ENCODE measurements at places on chromosomes 2 and 18. TPM values are rescaled to one million over a fixed set of nuclear protein-coding genes. Genes with fewer than 3 reads are reported as not detected.

Gene UGT1A3
- total RNA-seq, result not detected

Gene SNTG2
- total RNA-seq, result not detected

Gene NOP58
- total RNA-seq, result 26.2 TPM

Gene TCF23
- not detected for total RNA-seq

Gene ALLC
- not detected for total RNA-seq
